ENCODE measurements at places on chromosomes 13 and 19.

DNA sequence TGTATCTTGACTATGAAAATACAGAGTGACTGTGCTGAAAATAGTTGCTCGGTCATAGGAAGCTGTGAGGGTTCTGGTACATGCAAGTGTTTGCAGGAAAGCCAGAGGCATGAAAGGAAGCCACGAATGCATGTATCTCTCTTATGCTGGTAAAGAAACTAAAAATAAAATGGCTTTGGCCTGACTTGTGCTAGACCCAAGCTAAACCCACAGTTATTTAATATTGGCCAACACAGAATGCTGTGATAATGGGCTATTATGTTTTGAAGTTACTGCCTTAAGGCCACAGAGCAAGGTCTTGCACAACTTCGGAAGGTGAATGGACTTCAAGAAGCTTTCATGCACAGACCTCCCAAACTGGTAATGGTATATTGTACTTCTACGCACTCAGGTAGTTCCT lies 518.2 kb upstream of the HTR2A start:
- H3K36me3 ChIP-seq: no peaks in the 10 kb centered on the region
- no peaks in the 10 kb centered on the region for H3K4me1 ChIP-seq
- no peak overlapping the region for H3K4me3 ChIP-seq
- no peak for DNase-seq
- no peak overlapping the region for H3K27ac ChIP-seq

DNA sequence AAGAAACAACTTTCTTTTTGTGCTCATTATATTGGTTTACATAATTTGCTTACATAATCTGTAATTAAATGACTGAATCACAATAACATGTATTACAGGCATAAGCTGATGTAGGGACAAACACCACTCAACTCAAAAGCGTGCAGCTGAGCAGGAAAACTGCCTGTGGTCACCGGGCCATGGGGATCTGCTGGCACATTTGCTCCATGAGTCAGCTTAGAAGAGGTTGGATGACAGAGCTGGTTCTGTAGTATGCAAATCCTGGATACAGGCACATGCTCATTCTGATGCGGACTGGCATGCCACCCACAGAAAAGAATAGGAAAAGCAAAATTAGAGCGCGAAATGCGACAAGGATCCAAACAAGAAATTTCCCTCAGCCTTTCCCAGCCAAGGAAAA lies 128.6 kb downstream of the USP12 start:
- H3K4me3 ChIP-seq: no peak overlapping the region
- H3K27ac ChIP-seq: no peak overlapping the region
- no peak for DNase-seq
- no peaks in the 10 kb centered on the region for H3K4me1 ChIP-seq
- H3K36me3 ChIP-seq: no peaks in the 10 kb centered on the region
- no peaks in the 10 kb centered on the region for H3K27me3 ChIP-seq

- no peak for DNase-seq
- H3K27me3 ChIP-seq: no peaks in the 10 kb centered on the region
- no peaks in the 10 kb centered on the region for H3K4me1 ChIP-seq
- H3K4me3 ChIP-seq: no peak overlapping the region
- H3K27ac ChIP-seq: no peak overlapping the region
Measured at GRCh38 chr19:13813147-13813546, 17.9 kb downstream of the ZSWIM4 start.

DNA sequence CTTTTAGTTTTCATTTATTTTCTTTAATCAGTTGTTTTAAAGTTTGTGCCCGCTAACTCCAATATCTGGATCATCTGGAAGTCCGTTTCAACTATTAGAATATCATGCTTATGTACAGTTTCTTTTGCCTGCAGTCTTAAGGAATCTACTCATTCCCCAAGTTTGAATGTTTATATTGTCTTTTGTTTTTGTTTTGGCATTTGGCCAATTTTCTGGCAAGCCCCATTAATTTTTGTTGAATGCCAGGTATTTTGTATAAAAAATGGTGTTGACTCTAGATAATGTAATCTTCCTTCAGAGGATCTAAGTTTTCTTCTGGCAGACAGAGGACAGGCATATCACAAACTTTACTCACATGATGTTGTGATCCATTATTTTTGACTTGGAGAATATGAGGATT lies 11.1 kb upstream of the ZNF235 start:
- no peaks in the 10 kb centered on the region for H3K36me3 ChIP-seq
- H3K4me1 ChIP-seq: no peaks in the 10 kb centered on the region
- no peaks in the 10 kb centered on the region for H3K27me3 ChIP-seq

DNA sequence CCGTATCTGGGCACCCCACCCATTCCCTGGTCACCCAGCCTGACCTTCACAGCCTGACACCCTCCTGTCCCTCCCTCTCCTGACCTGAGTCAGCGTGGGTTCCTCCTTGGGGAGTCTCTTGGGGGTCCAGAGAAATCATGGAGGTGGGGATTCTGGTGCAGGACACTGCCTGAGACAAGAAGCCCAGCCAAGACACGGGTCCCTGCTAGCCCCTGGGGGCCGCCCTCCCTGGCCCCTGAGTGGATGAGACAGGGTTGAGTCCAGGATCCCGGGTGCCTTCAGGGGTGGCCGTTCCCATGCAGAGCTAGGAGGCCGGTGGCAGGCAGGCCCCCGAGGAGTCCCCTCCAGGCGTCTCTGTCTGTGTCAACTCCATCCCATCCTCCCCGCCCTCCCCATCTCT lies 1.6 kb downstream of the MAP2K7 start:
- H3K27ac ChIP-seq: no peak overlapping the region
- peaks cover 24% of the 10 kb centered on the region for H3K36me3 ChIP-seq
- H3K4me1 ChIP-seq: peaks cover 52% of the 10 kb centered on the region
- no peak overlapping the region for H3K4me3 ChIP-seq
- no peaks in the 10 kb centered on the region for H3K27me3 ChIP-seq

DNA sequence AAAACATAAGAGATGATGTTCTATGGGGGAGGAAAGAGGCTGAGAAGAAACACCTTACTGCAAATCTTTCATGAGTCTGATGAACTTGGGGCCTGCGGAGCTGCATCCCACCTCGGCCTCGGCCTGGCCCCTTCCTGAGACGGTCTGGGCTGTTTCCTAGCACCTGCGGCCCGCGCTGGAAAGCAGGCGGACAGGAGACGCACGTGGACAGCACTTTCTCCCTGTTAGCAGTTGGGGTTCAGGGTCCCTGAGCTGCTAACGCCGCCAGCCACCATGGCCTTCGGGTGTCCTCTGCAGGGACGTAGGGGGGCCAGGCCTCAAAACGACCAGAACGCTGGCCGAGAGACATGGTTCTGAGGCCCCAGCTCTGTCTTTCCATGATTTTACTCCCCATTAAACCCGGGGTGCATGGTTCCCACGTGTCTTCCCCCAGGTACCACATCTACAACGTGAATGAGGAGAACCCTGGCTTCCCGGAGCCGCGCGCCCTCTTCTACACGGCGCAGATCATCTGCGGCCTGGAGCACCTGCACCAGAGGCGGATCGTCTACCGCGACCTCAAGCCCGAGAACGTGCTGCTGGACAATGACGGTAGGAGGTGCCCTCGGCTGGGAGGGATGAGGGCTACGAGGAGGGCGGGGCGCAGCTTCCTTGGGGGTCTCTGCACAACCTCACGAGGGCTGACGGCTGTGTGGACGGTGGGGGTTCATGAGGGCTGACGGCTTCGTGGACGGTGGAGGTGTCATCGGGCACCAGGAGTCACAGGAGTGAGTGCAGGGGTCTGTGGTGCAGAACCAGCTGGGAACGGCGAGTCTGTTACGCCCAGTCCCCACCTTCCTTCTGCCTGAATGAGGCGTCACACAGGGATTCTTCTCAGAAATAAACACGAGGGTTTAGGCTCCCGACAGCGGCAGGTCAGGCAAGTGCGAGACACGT lies 4.3 kb downstream of the GRK1 start:
- no peaks in the 10 kb centered on the region for H3K36me3 ChIP-seq
- H3K27me3 ChIP-seq: no peaks in the 10 kb centered on the region
- H3K4me3 ChIP-seq: no peak overlapping the region
- no peaks in the 10 kb centered on the region for H3K4me1 ChIP-seq

DNA sequence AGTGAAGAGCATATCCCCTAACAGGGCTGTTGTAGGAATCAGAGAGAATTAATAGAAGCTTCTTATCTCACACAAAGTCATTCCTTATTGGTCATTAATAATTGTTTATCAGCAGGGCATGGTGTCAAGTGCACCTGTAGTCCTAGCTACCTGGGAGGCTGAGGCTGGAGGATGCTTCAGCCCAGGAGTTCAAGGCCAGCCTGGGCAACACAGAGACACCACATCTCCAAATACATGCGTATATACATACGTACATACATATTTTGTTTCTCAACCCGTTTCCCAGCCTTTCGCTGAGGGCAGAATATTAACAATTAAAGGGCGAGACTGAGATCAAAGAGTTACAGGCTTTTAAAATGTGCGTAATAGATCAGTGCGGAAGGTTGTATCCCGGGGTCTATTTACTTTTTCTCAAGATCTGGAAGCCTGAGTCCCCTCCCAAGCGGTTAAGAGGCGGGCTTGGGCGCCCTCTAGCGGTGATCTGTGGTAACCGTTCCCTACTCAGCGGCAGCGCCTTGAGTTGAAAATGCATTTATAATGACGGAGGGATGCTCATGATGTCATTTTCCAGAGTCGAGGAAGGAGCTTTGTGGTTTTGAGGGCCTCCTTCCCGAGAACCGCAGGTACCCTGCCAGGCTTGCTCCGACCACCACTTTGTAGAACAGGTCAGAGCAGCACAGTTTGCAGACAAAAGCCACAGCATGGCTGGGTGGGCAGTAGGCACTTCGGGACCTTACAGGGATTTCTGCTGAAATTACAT lies 169.6 kb upstream of the GPR12 start:
- no peaks in the 10 kb centered on the region for H3K27me3 ChIP-seq
- H3K36me3 ChIP-seq: no peaks in the 10 kb centered on the region
- DNase-seq: peak; percentile 66
- no peak overlapping the region for H3K27ac ChIP-seq
- no peaks in the 10 kb centered on the region for H3K4me1 ChIP-seq

GRCh38 chr13:59587030-59587429 lies 576.7 kb downstream of the DIAPH3 start:
- no peaks in the 10 kb centered on the region for H3K36me3 ChIP-seq
- DNase-seq: no peak
- H3K27me3 ChIP-seq: no peaks in the 10 kb centered on the region

- no peaks in the 10 kb centered on the region for H3K4me1 ChIP-seq
- H3K27me3 ChIP-seq: no peaks in the 10 kb centered on the region
Measured at GRCh38 chr13:21228738-21229137, 52.3 kb downstream of the MRPL57 start.

- no peak overlapping the region for H3K27ac ChIP-seq
- no peak overlapping the region for H3K4me3 ChIP-seq
- no peak for DNase-seq
- H3K4me1 ChIP-seq: no peaks in the 10 kb centered on the region
Measured at GRCh38 chr13:25876247-25876646, 175.6 kb downstream of the SHISA2 start.

GRCh38 chr13:45303026-45303425 lies 38.0 kb downstream of the TPT1 start:
- no peak for DNase-seq
- H3K27me3 ChIP-seq: no peaks in the 10 kb centered on the region
- peaks cover 5% of the 10 kb centered on the region for H3K4me1 ChIP-seq
- no peak overlapping the region for H3K27ac ChIP-seq

GRCh38 chr13:71577127-71577526 lies 289.9 kb downstream of the DACH1 start:
- no peaks in the 10 kb centered on the region for H3K36me3 ChIP-seq
- H3K4me1 ChIP-seq: no peaks in the 10 kb centered on the region
- no peak for DNase-seq
- no peaks in the 10 kb centered on the region for H3K27me3 ChIP-seq
- H3K27ac ChIP-seq: no peak overlapping the region
- no peak overlapping the region for H3K4me3 ChIP-seq

- peak; percentile 92 for DNase-seq
- H3K27me3 ChIP-seq: no peaks in the 10 kb centered on the region
- H3K27ac ChIP-seq: peak overlapping the region; percentile 64
- H3K4me3 ChIP-seq: no peak overlapping the region
- H3K4me1 ChIP-seq: peaks cover 11% of the 10 kb centered on the region
Measured at GRCh38 chr19:58581227-58582141, 8.3 kb upstream of the MZF1 start.

GRCh38 chr13:79995334-79995733 lies 345.6 kb downstream of the SPRY2 start:
- H3K4me3 ChIP-seq: no peak overlapping the region
- no peaks in the 10 kb centered on the region for H3K36me3 ChIP-seq
- no peak for DNase-seq
- no peaks in the 10 kb centered on the region for H3K27me3 ChIP-seq
- H3K4me1 ChIP-seq: no peaks in the 10 kb centered on the region

GRCh38 chr13:113663934-113664333 lies 3.1 kb upstream of the GRK1 start:
- no peaks in the 10 kb centered on the region for H3K4me1 ChIP-seq
- H3K36me3 ChIP-seq: no peaks in the 10 kb centered on the region
- no peaks in the 10 kb centered on the region for H3K27me3 ChIP-seq
- DNase-seq: no peak
- no peak overlapping the region for H3K4me3 ChIP-seq
- no peak overlapping the region for H3K27ac ChIP-seq

DNA sequence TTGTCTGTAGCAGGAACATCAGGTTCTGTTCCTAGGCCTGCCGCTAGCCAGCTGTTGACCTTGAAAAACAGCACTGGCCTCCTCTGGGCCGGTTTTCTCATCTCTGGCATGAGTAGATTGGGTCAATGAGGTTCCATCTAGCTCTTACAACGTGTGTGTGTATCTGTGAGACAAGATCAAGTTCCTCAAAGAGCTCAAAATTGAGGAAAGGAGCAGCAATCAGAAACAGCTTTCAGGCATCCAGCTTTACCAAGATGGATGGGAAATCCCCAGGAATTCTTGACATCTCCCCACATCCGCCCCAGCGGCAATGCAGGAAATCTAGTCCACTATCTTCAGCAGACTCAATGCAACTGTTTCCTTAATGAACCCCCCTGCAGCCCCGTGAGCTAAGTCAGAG lies 4.9 kb downstream of the FLT1 start:
- no peaks in the 10 kb centered on the region for H3K27me3 ChIP-seq
- no peak for DNase-seq
- H3K4me3 ChIP-seq: no peak overlapping the region
- no peak overlapping the region for H3K27ac ChIP-seq

GRCh38 chr19:1141944-1142343 lies 32.1 kb downstream of the SBNO2 start:
- H3K4me3 ChIP-seq: no peak overlapping the region
- no peaks in the 10 kb centered on the region for H3K27me3 ChIP-seq
- DNase-seq: no peak
- no peak overlapping the region for H3K27ac ChIP-seq

DNA sequence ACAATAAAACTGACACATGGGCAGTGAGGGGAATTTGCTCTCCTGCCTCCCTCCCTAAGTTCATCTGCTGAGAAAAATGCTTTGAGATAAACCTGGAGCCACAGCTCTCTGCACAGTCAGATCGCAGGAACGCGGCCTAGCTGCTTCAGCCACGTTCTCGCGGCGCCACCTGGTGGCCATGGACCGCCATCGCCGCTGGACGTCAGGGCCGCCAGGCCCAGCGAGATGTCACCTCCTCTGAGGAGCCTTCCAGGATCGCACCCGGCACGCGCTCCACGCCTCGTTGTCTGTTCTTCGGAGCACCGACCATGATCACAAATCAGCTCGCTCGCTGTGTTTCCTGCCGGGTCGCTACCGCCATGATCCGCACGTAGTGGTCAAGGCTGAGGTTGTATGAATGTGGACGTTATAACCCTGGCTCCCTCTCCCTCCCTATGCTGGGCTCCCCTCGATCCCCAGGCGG lies 20.6 kb upstream of the USP29 start:
- no peak overlapping the region for H3K27ac ChIP-seq
- H3K4me1 ChIP-seq: peaks cover 11% of the 10 kb centered on the region
- H3K4me3 ChIP-seq: no peak overlapping the region
- no peaks in the 10 kb centered on the region for H3K27me3 ChIP-seq

Measured in right atrium auricular region (tissue), 2 donors.